Ovary (tissue), 10 donors: ENCODE measurements at places on chromosomes 13 and 19.

DNA sequence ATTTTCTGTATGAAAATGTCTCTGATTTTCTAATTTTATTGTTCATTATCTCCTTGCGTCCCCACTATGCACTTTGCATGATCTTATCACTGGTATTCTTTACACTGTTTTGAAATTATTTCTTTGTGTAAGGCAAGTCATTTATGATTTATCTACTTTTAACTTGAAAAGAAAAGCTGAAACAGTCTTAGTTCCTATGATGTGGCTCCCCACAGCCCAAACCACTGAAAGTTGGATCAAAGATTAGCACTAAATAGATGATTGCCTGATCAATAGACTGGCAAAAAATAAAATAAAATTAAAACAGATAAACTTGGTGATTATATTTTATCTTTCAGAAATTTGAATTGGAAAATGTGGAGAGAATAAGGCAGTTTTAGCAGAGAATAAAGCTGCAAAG is 1101.9 kb downstream of the PCDH9 start:
- DNase-seq = no peak

DNA sequence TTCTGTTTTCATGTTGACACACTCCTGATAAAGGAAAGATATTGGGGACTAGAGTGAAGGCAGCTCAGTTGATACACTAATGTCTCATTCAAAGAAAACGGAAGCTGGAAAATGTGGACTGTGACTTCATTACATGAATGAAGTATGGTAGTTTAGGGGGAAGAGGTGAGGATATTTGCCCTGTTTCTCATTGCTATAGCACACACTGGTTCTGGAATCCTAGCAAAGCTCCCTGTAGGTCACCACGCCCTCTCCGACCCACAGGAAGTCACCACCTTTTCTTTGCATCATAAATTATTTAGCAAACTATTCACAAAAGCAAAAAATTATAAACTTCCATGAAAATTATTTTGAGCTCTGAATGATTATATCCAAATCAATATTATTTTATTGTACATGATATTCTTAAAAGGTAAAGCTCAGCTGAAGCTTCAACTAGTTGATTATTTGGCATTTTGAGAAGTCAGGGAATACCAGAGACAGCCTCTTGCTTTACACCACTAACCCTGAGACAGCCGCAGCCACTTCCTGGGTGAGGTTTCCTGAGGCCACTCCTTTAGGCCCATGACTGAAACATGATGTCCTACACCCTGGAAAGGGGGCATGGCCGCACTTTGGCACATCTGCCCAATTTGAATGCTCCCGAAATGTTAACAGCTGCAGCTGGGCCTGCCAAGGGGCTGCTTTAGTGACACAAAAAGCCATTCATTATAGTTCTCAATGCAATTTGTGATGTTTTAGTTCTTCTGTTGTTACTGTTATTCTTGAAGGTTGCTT is 50.0 kb upstream of the WDFY2 start:
- no peak for DNase-seq

DNA sequence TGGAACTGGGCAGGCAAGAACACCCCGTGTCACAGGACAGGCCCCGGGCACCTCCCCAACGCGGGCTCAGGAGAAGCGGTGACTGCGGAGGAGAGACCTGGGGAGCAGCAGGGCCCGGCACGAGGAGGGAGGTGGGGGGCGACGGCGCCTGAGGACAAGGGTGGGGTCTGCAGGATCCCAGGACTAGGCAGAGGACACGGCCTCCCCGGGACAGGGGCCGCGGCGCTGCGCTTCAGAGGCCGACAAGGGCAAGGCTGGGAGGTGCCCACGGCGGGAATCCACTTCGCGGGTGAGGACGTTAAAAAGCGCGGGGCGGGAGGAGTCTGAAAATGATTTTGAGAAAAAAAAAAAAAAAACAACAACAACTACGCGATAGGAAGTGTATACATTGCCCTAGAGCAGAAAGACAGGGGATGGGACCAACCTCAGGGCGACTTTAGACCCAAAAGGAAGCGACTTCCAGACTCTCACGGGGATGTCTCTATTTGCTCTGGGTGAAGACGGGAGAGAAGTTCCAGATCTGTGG is 44.9 kb downstream of the ZNF611 start:
- peak; percentile 72 for DNase-seq

DNA sequence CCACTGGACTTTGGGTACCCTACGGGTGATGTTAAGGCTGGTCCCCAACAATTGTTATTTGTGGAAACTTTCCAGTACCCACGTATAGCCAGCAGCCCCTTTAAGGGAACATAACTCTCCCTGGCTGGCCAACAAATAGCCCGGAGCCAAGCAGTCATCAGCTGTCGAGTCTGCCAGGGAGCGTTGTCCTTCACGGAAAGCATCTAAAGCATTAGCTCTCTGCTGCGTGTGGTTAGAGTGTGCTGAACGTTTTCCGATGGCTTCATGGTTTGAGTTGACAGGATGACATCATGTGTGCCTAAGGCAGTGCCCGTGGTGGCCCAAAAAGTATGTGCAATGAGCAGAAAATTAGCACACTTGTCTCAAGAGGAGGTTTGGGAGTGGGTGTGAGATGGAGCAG is 3.3 kb upstream of the ZNF556 start:
- DNase-seq = no peak

DNA sequence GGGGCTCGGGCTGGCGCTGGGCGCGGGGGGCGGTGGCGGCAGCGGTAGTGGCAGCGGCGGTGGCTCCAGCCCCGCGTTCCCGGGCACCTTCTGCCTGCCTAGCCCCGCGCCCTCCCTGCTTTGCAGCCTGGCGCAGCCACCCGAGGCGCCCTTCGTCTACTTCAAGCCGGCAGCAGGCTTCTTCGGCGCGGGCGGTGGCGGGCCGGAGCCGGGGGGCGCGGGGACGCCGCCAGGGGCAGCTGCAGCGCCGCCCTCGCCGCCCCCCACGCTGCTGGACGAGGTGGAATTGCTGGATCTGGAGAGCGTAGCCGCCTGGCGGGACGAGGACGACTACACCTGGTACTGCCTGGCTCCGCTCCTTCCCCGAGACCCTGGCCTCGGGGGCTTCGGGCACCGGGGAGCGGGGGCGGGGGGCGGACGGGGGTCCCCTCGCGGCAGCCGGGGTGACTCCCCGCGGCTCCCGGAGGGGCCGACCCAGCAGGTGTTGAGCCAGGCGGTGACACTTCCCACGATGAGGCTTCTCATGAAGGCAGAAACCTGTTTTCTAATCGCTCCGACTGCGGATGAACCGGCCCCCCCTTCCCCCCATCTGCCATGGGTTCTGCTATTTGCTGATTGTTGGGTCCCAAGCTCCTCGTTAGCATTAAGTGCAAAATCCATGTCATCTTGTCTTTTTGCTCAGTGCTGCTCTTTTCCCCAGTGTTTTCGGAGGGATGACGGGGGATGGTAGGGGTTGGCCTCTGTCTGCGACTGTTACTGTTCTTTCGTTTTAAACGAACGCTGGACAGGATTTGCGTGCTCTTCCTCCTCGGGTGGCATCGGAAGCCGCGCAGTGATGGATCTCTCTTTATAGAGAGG is 943 bp downstream of the SLAIN1 start:
- peak; percentile 25 for DNase-seq

- DNase-seq = no peak
Observed at GRCh38 chr19:19535311-19536191, 2.5 kb upstream of the CILP2 start.

GRCh38 chr19:9958379-9958821 is 22.1 kb upstream of the OLFM2 start:
- DNase-seq = no peak

- no peak for DNase-seq
Observed at GRCh38 chr19:13827656-13828055, 32.4 kb downstream of the ZSWIM4 start.

GRCh38 chr19:5663904-5664303 is 16.4 kb downstream of the MICOS13 start:
- DNase-seq = no peak

GRCh38 chr19:13164343-13165161 is 14.3 kb downstream of the IER2 start:
- peak; percentile 69 for DNase-seq

GRCh38 chr19:17235971-17236777 is 9.5 kb downstream of the NR2F6 start:
- no peak for DNase-seq

DNA sequence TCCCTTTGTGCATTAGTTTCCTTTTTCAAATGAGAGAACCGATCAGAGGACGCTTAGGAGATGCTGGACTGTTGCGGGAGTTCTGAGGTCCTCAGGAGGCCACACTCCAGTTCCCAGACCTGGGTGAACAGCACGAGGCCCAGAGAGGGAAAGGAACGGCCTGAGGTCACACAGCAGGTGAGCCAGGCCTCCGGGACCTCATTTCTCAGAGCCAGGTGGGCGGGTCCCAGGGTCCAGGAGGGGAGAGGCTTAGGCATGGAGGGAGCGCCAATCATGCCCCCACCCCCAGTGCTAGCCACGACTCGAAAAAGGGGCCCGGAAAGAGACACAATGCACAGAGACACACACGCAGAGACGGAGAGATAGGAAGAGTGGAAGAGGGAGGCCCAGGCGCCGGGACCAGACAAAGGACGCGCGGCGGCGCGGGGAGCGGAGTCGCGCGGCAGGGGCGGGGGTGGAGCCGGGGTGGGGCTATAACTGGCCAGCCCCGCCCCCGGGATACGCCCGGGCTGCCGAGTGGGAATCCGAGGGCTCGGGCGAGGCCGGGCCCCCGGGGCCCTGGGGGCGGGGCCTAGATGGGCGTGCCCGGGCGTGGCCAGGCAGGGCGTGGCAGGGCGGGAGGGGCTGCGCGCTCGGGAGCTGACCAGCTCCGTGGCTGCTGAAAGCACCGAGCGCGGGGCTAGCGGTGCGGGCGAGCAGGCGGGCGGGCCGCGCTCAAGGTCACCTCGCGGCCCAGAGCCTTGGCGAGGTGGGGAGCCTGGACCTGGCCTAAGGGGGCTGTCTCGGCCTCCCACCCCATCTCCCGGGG is 1.6 kb downstream of the ELAVL3 start:
- no peak for DNase-seq

- no peak for DNase-seq
Observed at GRCh38 chr13:111893607-111894443, 173.1 kb upstream of the SOX1 start.

GRCh38 chr13:42615691-42616090 is 41.7 kb downstream of the TNFSF11 start:
- no peak for DNase-seq

GRCh38 chr13:67003743-67004142 is 226.4 kb downstream of the PCDH9 start:
- no peak for DNase-seq

DNA sequence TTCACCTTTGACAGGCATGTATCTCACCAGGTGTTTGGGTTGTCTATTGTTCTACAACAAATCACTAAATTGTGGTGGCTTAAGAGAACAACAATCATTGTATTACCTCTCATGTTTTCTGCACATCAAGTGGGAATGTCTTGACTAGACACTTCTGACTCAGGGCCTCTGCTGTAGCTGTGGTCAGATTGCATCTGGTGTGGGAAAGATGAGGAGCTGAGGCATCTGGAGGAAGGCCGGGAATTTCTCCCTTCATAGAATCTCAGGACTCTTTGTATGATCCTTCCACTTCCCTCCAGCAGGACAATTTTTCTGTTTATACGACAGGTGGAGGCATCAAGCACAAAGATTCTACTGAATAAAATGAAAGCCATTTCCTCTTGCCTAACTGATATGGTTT is 511.8 kb upstream of the NBEA start:
- DNase-seq = no peak

DNA sequence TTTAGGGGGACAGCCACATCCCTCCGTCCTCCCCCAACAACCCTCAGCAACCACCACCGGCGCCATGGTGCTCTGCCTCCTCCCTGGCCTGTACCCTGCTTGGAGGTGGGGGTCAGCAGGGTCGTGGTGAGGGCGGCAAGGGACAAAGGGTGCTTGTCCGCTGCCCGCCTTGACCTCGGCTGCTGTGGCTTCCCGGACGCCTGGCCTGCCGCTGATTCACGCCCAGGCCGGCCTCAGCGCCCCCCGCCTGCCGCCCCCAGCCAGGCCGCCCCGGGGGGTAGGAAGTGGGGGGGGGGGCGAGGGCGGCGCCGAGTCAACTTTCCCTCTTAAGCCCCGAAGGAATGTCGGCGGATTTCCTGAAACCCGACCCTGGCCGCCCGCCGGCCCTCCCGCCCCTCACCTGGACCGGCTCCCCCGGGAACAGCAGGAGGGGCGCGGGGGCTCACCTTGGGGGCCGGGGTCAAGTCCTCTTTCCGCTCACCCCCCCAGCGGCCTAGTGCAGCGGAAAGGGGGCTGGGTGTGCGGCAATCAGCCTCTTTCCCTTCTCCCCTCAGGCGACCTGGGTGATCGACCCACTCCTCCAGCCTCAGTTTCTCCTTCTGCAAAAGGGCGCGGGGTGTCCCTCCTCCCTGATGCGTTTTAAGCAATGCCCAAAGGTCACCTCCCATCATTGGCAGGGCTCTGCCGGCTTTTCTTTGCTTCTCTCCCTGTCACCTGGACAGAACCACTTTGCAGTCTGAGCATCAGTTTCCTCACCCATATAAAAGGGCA is 1.9 kb upstream of the TMEM59L start:
- no peak for DNase-seq

- no peak for DNase-seq
Observed at GRCh38 chr19:17985037-17985818, 18.3 kb downstream of the KCNN1 start.

DNA sequence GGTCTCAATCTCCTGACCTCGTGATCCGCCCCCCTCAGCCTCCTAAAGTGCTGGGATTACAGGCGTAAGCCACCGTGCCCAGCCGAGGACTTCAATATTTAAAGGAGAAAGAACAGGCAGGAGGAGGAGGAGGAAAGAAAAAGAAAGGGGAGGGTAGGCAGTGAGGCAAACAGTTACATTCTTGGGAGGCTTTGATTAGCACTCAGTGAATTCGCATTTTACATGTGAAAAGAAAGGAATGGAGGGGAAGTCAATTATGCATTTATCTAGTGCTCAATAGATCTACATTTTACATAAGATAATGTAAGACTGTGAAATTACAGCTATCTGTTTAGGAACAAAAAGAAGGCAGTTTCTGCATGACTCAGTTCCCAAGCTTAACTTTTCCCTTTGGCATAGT is 30.9 kb upstream of the CXCL17 start:
- DNase-seq = no peak

GRCh38 chr13:32314271-32315237 is 609 bp downstream of the ZAR1L start:
- DNase-seq = peak; percentile 12

- DNase-seq = no peak
Observed at GRCh38 chr13:113509989-113510388, 19.5 kb upstream of the DCUN1D2 start.
